ENCODE measurements at places on chromosomes 13 and 19. TPM values are rescaled to one million over a fixed set of nuclear protein-coding genes. Genes with fewer than 3 reads are reported as not detected.

ZNF587 gene
- total RNA-seq = 36.2 TPM

PRX gene
- 1.1 TPM for total RNA-seq

KLC3 gene
- total RNA-seq = not detected

IFI30 gene
- total RNA-seq = 48.0 TPM

DMAC2 gene
- 36.0 TPM for total RNA-seq

NUFIP1 gene
- 4.3 TPM for total RNA-seq

ZNF675 gene
- total RNA-seq = 19.9 TPM

SLC5A5 gene
- total RNA-seq = 2.0 TPM

KLF16 gene
- total RNA-seq = 25.7 TPM

PSG6 gene
- not detected for total RNA-seq

MAP4K1 gene
- 374 TPM for total RNA-seq

PPM1N gene
- total RNA-seq = 3.5 TPM

ZSCAN22 gene
- total RNA-seq = 5.7 TPM

TICAM1 gene
- total RNA-seq = 25.9 TPM

NXNL1 gene
- not detected for total RNA-seq

SHISA7 gene
- total RNA-seq = not detected

INAFM1 gene
- total RNA-seq = 12.6 TPM

ELAVL3 gene
- total RNA-seq = not detected

KLK4 gene
- total RNA-seq = not detected

CALR gene
- total RNA-seq = 660 TPM

LRRC25 gene
- total RNA-seq = not detected

ZNF724 gene
- total RNA-seq = 10.9 TPM

ZNF534 gene
- total RNA-seq = not detected

MEIS3 gene
- 0.18 TPM for total RNA-seq

PNPLA6 gene
- total RNA-seq = 152 TPM

ZNF175 gene
- 7.1 TPM for total RNA-seq

SIGLECL1 gene
- total RNA-seq = not detected

MEIOSIN gene
- not detected for total RNA-seq

SPACA4 gene
- total RNA-seq = not detected

SELENOW gene
- total RNA-seq = 120 TPM

CADM4 gene
- 0.60 TPM for total RNA-seq

ZNF439 gene
- 3.0 TPM for total RNA-seq

DIAPH3 gene
- total RNA-seq = 23.2 TPM

MBD3L3 gene
- not detected for total RNA-seq

PCDH9 gene
- 0.05 TPM for total RNA-seq

CFAP97D2 gene
- not detected for total RNA-seq

B3GLCT gene
- total RNA-seq = 4.6 TPM

ZNF575 gene
- 4.8 TPM for total RNA-seq

CABP5 gene
- total RNA-seq = not detected

OSCAR gene
- total RNA-seq = not detected

CD33 gene
- 23.7 TPM for total RNA-seq

COX6B2 gene
- 0.83 TPM for total RNA-seq

ZSWIM9 gene
- total RNA-seq = 7.0 TPM

ZNF473 gene
- 8.0 TPM for total RNA-seq

CGB3 gene
- total RNA-seq = not detected
